Right lung (tissue), 10 donors: ENCODE measurements at places on chromosomes 7 and 10. TPM values are rescaled to one million over a fixed set of nuclear protein-coding genes. Genes with fewer than 3 reads are reported as not detected.
A peak's percentile ranks its signal among the peaks of the same experiment; 100 is the strongest.

- no peak for DNase-seq
Measured at GRCh38 chr10:34996843-34997242, 93.3 kb downstream of the CUL2 start.

Gene GPR158
- polyA plus RNA-seq, result 0.58 TPM

Gene KCP
- polyA plus RNA-seq, result 9.6 TPM

DNA sequence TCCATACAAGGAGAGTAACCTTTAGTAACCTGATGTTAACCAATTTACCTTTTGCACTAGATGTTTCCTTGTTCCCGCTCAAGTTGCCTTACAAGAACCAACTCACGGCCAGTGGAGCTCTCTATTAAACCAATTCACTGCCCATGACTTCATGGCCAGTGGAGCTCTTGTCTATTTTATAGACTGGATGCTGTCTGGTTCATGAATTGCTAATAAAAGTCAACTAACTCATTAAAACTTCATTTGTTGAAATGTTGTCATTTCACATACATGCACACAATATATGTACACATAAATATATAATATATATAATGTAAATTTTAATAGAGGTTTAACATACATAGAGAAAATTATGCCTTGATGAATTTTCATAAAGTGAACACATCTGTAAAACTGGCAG lies 216.3 kb downstream of the RNLS start:
- no peak for DNase-seq

DNA sequence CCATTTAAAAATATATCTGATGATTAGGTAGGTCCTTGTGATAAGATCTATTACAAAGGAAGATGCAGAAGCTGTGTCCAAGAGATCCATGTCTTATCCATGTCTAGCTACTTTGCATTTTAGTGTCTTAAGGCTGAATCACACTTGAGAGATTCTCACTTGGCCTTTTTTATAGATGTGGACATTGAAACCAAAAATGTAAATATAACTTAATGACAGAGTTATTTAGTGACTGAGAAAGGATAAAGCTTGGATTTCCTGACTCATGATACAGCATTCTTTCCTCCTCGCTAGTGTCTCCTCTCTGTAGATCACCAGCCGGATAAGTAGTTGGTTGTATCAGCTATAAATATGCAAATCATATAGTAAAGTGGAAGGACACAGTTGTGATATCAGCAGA lies 23.3 kb downstream of the INHBA start:
- DNase-seq, result no peak

Gene FMC1
- 14.6 TPM for polyA plus RNA-seq

Gene ELN
- 312 TPM for polyA plus RNA-seq

Gene NRG3
- 0.95 TPM for polyA plus RNA-seq

Gene MLLT10
- polyA plus RNA-seq, result 38.4 TPM

Gene RPP30
- 50.8 TPM for polyA plus RNA-seq

DNA sequence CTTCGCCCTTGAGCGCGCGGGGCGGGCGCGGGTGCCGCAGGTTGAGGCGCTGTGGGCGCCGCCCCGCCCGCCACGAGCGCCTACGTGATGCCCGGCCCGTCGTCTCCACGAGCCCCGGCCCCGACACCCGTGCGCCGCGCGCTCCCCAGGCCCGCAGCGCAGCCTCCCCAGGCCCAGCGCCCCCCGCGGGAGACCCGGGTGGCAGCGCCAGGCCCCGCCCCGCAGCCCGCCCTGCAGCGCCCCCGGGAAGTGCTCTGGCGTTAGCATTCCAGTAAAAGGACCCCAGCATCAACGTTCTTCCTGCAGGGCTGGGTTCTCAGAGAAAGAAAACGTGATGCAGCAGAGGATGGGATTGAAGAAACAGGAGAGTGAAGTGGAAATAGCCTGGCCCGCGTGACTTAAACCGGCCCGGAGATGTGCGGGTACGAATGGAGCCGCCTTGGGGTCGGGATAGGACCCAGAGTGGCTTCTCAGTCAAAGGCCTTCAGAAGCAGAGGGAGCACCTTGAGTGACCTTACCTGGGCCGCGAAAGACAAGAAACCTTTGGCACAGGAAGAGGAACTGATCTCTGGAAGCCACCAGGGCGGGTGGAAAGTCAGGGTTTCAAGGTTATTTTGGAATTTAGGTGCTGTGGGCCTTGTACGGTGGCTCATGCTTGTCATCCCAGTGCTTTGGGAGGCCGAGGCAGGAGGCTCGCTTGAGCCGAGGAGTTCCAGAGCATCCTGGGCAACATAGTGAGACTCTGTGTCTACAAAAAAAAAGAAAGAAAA lies 1.8 kb downstream of the PFKP start:
- no peak for DNase-seq

- no peak for DNase-seq
Measured at GRCh38 chr10:49663596-49663995, 15.9 kb upstream of the C10orf53 start.

Gene INHBA
- 0.88 TPM for polyA plus RNA-seq

Gene STAG3
- polyA plus RNA-seq, result 21.2 TPM

Gene LEP
- polyA plus RNA-seq, result not detected

- no peak for DNase-seq
Measured at GRCh38 chr7:55046582-55047342, 27.9 kb downstream of the EGFR start.

DNA sequence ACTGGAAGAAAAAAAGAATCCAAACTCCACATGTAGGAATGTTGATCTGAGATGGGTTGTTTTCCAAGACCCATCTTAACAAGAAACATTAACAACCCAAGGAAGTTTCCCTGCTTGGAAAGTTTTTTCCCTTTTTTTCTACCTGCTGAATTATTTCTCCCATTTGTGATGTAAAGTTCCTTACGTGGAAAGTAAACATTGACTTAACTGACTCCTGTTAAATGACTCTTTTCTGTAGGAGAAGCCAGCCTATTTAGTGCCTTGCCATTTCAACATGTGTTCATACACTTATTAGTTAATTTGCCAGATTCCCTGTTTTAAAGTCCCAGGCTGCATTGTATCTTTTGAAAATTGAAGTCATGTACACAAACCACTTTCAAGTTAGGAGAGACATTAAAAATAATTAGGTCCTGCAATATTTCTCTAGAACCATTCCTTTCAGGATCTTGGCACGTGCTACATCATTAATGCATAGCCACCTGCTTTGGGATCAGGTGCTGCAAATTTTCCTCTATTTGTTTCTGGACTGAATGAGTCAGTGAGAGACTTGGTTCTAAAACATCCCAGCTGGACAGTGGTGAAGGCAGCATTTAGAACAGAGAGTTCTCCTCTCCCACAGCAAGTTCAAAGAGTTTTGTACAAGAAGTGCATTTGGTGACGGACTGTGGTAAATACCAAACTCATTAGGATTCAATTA lies 698.5 kb downstream of the SUGCT start:
- no peak for DNase-seq

Gene VKORC1L1
- 35.8 TPM for polyA plus RNA-seq

Gene ANKRD61
- polyA plus RNA-seq, result 2.1 TPM

- no peak for DNase-seq
Measured at GRCh38 chr10:12165999-12166775, 29.5 kb downstream of the NUDT5 start.

Gene PWWP2B
- 6.1 TPM for polyA plus RNA-seq

DNA sequence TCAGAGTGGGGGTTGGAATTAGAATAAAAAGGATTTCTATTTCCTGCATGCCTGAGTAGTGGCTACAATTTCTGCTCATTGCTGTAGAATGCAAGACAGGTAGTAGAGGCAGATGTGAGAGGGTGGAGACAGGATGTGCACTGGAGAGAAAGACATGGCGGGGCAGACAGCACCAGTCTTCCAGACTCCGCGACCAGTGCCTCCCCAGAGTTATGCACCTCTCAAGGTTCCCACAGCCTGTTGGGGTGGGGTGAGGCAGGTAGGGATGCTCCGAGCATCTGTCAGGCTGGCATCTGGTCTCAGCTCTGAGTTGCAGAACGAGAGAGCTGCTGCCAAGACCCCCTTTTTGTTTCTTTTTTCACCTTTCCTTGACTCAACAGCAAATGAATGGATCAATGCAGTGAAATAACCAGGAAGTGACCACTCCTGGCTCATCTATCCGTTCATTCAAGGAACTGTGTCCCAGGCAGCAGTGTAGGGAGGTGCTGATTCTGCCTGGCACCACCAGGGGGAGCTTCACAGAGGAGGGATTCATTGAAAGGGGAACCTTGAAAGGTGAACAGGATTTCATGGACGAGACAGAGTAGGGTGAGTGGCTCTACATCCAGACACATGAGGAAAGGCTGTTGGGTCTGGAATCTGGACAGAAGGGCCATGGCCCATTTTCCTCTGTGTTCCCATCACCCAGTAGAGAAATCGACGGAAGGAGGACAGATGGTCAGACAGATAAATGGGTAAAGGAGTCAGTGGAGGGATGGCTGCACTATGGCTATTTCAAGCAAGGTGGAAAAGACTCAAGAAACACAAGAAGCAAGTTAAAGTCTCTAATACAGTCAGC lies 17.2 kb upstream of the SLC18A3 start:
- DNase-seq, result peak; percentile 23

Gene SPRN
- 4.5 TPM for polyA plus RNA-seq

DNA sequence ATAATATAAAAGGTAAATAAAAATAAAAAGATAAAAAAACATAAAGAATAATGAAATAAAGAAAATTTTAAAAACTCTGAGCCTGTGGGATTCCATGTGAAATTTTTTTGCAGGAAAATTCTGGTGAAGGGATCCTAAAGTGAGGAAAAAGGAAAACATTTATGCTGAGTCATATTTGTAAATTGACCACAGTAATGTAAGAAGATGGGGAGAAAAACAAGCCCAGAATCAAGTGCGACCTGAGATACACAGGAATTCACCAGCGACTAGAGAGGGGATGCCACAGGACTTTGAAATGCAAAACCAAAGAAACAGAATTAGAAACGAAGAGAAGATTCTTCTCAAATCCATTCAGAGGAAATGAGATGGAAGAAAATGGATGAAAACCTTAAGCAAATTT lies 133.8 kb upstream of the PFKP start:
- DNase-seq, result no peak

DNA sequence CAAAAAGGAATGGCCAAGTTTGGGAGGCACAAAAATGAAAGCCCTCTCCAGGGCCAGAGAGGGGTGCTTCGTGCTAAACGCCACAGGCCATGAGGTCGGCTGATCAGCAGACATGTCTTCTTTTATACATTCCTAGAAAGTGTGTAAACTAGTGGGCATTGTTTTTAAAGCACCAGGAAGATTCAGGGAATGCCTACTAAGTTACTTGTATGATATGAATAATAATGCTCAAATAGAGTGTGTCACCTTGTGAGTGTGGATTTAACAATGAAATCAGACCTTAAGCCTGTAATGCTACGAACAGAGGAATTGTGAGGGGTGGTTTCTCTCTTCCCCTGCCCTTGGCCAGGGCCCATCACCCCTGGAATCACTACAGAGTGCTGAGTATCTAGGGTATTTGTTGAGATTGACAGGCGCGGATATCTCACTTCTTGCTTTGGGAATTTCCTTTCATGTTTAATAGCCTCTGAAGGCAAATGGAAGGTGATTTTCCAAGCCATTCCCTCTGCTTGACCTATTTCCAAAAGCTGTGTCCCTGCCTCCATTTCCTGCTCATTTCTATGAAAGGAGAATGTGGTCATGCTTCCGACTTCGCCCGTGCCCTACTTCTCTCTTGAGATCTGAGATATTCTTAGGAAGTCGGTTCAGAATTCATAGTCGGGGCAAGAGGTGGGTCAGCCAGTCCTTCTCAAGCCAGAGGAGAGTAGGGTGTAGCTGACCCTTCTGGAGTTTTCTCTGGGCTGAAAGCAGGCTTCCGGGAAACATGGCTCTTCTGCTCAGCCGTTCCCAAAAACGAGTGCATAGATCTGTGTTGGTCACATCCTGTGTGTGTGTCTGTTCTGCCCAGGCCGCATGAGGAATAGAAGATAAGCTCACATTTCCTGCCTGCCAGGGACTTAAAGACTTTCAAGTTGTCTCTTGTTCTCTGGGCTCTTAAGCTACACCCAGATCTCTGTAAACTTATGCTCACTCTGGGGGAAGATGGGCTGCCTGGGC lies 167.8 kb upstream of the ITGB1 start:
- DNase-seq, result no peak

GRCh38 chr7:151468217-151469018 lies 28.5 kb upstream of the CRYGN start:
- DNase-seq, result no peak

DNA sequence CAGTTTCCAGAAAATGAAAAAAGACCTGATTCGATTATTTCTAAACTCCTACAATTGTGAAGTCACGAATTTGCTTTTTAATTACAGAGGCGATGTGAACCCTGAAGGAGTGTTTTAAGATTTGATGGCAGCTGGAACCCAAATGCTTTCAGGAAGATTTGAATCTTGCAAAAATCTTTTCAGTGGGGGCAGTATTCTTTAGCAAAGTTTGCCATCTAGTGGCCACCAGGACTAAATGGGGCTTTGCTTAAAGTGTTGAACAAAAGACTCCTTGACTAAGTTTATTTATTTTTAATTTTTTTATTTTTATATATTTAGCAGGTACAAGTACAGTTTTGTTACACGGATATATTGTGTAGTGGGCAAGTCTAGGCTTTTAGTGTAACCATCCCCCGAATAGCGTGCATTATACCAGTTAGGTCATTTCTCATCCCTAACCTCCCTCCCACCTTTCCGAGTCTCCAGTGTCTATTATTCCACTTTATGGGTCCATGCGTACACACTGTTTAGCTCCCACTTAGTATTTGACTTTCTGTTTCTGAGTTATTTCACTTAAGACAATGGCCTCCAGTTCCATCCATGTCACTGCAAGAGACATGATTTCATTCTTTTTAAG lies 98.8 kb downstream of the CACNB2 start:
- DNase-seq, result peak; percentile 69

GRCh38 chr7:50142425-50143017 lies 49.5 kb upstream of the ZPBP start:
- no peak for DNase-seq
